ENCODE measurements at places on chromosomes 5 and 9.

DNA sequence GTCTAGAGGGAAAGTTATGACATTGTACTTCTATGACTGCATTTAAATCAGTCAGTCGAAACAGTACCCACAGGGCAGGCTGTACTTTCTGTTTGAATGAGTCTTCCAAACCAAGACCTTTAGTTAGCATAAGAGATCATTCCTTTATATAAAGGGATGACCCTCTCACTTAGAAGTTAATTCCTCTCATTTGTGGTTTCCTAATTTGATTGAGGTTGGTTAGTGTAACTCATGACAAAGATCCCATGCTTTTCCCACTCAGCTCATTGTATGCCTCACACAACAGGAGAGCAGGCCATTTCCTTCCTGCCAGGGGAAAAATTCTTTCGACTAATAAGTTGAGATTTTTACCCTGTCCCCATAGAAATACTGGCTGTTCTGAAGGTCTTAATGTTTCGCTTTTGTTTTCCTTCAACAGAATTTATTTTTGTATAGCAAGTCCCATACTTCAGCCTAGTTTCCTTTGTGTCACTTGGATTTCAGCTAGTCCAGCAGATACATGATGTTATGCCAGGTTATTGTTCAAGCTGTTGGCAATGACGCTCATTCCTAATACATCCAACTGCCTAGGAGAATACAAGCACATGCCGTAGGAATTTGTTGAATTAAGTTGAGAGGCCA, 500.7 kb downstream of the SPATA31D1 start:
- no peak for DNase-seq

GRCh38 chr5:143594902-143595818, 191.7 kb upstream of the NR3C1 start:
- no peak for DNase-seq

DNA sequence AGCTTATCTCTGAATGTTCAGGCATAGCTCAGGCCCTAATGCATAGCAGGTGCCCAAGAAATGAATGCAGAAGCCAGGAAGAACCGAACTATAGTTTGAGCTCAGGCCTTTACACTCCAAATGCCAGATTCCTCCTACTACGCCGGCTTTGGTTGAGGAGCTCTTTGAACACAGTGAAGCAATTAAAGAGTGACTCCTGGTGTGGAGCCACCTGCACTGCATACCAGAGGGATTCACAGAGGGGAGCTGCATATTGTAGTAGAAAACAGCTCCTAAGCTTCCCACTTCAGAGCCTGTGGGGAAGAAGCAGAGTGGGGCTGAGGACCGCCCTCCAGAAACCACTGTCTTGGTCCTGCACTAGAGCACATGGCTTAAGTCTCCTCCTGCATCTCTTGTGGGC, 14.5 kb upstream of the KCNMB1 start:
- no peak for DNase-seq

GRCh38 chr9:70746316-70746715, 331.9 kb upstream of the KLF9 start:
- DNase-seq, result no peak

- no peak for DNase-seq
Observed at GRCh38 chr5:172931001-172931536, 28.2 kb upstream of the RPL26L1 start.

DNA sequence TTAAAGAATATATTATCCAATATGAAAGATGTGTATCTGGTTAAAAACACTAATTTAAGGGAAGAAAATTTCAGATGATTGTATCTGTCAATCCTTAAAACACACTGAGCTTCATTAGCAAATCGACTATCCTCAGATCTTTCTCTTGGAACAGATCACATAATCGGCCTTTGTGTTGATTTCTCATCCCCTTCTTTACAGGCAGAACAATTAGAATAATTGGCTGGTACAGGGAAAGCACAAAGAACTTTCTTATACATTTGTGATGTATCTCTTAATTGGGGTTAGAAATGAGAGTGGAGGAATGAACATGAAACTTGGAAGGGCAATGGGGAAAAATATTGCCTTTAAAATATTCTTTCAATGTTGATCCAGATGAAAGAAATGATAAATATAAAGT, 662.1 kb downstream of the TLE4 start:
- no peak for DNase-seq

- DNase-seq, result no peak
Observed at GRCh38 chr9:12862611-12863410, 88.0 kb downstream of the LURAP1L start.
